ENCODE measurements at places on chromosomes 12 and 14.

DNA sequence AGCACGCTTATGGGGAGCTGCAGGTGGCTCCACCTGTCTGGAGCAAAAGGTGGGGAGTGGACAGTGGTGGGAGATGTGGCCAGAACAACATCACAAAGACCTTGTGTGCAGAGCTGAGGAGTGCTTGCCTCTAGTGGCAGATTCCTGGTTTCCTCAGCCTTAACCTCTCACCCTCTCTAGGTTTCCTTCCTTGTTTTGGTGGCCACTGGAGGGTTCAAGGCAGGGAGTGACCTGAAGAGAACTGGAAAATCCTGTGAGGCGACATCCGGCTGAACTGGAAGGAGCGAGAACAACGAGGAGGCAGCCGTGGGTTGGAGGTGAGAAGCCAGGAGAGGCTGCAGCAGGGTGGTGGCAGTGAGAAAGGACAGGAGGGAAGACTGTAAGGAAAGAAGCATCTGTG is 6.3 kb upstream of the FLVCR2 start:
- no peak for DNase-seq

GRCh38 chr14:23186913-23187654 is 3.6 kb upstream of the SLC7A8 start:
- DNase-seq = no peak

- peak; percentile 26 for DNase-seq
Observed at GRCh38 chr12:110661337-110661972, 27.5 kb downstream of the HVCN1 start.

DNA sequence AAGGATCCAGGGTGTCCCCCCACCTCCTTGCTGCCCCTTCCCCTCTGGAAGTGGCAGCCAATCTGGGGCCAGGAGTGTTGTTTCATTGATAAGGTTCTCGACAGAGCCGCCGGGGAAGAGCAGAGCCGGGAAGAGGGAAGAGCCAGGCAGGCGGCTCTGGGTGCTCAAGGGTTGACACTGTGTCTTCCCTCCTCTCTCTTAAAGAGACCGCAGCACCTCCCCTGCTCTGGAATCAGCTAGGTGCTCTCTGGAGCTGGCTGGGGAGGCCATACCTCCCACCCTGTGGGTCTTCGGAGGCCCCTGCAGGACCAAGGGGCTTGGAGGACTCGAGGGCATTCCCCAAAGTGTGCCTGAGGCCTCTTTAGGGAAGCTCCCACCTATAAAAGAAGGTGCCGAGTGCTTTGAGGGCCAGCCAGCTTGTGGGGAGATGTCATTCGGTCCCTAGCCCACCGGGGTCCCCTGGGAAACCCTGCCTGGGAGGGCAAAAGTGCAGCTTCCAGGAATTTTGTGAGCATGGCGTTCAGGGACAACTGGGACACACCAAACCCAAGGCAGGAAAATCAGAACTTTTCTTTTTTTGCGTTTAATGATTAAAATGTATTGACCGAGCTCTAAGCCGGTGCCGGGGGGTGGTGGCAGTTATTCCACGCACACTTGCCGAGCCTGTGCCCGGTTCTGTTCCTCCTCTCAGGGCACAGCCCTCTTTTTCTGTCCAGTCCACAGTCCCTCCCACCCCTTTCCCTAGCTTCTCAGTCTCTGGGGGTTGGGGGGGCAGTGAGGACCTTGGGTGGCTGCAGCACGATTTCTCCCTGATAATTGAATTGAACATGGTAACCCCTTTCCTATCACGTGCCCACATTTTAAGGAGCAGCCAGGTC is 3.0 kb downstream of the SETD1B start:
- no peak for DNase-seq

DNA sequence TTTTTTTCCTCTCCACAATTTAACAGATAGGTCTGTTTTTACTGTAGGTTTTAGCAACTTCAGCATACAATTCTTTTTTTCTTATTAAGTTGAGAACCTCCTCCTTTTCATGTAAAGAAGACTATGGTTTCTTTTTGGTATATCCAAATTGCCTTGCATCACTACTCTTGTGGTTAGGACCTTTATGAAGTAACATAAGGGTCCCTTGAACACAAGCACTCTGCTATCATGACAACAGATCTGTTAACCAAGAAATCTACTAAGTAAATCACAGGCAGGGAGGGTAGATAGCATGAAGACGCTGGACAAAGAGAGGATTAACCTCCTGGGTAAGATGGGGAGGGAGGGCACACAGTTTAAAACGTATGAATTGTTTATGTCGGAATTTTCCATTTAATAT is 380.6 kb downstream of the CCDC91 start:
- DNase-seq = no peak

DNA sequence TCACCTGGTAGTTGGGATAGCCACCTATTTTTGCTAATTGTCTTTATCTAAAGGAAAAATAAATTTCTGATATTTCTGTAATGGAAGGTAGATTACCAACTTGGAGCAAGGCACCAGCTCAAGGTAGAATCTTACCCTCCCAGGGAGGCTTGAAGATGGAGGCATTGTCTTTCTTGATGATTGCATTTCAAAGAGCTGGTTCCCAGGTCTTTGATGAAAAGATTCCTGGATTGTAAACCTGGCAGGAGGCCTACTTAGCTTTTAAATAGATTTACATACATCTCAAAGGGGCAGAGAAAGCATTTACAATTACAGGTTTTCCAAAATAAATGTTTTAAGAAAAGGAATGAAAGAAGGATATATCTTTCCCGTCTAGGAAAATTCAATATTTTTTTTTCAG is 729.2 kb downstream of the LRFN5 start:
- no peak for DNase-seq

DNA sequence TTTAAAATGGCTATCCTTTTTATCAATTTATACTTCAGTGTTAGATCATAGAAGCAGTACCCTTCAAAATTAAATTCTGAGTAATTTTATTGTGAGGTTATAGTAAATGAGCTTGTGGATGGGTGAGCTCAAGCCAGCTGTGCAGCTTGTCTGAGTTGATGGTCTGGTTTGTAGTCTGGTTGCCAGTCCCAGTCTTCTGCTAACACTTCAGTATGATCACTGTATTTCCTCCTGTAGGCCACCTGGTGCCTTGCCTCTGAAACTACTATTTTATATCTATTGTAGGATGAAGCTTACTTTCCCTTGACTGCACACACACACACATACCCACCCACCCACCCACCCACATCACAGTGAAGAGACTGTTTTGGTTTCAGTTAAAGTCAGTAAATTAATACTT is 496.4 kb downstream of the PCNX1 start:
- peak; percentile 5 for DNase-seq

DNA sequence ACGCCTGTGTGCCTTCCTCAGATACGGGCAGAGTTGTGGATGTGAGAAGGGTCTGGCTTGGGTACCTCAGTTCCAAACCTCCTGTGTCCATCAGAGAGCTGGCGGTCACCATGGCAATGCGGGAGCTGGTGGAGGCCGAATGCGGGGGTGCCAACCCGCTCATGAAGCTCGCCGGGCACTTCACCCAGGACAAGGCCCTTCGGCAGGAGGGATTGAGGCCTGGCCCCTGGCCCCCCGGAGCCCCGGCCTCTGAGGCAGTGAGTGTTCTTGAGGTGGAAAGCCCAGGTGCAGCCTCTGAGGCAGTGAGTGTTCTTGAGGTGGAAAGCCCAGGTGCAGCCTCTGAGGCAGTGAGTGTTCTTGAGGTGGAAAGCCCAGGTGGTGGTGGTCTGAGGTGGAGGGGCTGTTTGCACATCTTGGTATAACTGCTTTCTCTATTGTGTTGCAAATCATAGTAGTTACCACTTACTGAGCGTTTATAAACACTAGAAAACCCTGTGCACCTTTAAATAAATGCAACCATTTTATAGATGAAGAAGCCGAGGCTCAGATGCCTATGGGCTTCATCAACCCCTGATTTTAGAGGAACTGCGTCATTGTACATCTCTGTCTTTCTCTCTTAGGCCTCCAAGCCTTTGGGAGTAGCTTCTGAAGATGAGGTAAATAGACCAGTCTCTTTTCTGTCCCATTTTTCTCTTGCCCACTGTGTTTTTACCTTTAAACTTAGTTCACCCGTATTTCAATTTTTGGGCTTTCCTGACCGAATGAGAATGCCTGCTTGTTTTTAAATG is 976 bp downstream of the PEX5 start:
- DNase-seq = no peak

GRCh38 chr12:113245695-113246477 is 24.6 kb downstream of the TPCN1 start:
- no peak for DNase-seq

GRCh38 chr12:113485330-113485729 is 13.7 kb upstream of the LHX5 start:
- DNase-seq = no peak

- no peak for DNase-seq
Observed at GRCh38 chr12:100675432-100675831, 101.9 kb downstream of the GAS2L3 start.

GRCh38 chr12:108806346-108806745 is 51.0 kb downstream of the SSH1 start:
- DNase-seq = no peak

DNA sequence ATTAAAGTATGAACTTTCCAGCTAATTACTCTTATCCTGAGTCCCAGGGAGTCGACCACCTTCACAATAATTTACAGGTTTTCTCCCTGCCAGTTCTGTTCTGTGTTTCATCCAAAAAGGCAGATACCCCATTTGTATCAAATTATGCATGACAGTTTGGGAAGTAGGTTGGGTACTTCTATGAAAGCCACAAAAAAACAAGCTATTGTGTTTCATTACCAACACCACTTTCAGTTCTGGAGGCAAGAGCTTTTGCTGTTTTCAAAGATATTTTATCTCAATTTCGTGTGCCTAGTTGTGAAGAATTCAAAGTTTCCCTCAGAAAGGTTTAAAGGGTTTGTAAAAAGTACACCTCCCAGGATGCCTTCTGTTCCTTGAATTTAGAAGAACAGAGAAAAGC is 557.4 kb downstream of the FLRT2 start:
- DNase-seq = no peak

GRCh38 chr12:132713123-132713522 is 2.5 kb downstream of the PGAM5 start:
- no peak for DNase-seq

DNA sequence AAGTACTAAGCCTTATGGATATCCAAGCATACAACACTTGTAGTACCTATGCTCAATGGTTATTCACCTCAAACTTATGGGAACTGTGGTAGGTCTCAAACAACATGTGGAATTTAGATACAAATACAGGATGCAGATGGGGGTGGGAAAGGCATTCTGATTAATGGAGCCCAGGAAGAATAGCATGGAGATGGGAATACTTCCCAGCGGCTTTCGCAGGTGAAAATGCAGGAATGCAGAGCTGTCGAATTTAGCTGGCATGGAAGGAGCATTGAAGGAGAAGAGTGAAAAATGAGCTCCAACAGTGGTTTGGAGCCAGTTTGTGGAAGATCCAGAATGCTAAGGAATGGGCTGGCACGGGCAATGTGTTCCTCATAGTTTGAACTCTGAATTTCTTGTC is 89.9 kb downstream of the NKX2-1 start:
- no peak for DNase-seq

GRCh38 chr12:52926596-52927234 is 21.8 kb upstream of the KRT8 start:
- DNase-seq = no peak

DNA sequence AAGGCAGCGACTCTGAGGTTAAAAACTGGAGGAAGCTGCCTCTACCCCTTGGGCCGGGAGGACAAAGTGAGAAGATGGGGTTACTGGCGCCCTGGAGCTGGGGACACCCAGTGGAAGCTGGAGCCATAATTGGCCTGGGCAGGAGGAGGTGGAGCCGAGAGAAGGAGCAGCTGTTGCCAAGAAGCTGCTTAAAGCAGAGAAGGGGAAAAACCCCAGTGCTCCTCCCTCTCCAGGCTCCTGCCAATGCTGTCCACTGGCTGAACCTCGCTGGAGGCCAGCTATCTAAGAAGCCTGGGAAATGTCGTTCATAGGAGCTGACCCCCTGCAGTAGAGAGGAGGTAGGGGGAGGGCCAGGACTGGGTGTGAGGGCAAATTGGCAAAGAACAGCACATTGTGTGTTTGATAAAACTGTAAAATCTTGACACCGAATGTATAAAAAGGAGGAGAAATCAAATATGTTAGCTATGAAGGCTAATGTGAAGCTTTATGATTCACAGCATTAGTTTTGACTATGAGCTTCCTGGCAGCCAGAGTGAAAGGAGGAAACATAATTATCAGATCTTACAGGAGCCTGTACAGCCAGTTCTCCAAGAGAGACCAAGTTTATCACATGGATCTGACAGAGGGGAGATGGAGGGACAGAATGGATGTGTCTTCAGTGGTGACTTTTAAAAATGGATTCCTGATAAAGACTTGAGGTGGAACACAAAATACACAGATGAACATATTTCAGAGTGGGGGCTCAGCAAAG is 9.5 kb downstream of the HHIPL1 start:
- no peak for DNase-seq

DNA sequence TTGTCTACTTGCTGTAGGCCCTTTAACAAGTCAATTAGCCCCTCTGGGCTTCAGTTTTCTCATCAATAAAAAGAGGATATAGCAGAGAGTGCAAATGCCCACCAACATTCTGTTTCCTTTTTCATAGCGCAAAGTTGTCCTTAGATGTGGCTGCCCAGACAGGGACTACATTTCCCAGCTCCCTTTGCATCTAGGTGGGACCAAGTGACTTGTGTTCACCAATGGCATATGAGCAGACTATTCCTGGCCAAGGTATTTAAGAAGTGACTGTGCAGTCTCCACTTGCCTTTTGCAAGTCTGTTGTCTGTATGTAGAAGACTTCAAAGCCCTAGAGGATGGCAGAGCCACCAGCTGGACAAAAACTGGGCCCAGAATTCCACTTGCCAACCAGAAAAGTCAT is 59.7 kb downstream of the DAO start:
- no peak for DNase-seq

DNA sequence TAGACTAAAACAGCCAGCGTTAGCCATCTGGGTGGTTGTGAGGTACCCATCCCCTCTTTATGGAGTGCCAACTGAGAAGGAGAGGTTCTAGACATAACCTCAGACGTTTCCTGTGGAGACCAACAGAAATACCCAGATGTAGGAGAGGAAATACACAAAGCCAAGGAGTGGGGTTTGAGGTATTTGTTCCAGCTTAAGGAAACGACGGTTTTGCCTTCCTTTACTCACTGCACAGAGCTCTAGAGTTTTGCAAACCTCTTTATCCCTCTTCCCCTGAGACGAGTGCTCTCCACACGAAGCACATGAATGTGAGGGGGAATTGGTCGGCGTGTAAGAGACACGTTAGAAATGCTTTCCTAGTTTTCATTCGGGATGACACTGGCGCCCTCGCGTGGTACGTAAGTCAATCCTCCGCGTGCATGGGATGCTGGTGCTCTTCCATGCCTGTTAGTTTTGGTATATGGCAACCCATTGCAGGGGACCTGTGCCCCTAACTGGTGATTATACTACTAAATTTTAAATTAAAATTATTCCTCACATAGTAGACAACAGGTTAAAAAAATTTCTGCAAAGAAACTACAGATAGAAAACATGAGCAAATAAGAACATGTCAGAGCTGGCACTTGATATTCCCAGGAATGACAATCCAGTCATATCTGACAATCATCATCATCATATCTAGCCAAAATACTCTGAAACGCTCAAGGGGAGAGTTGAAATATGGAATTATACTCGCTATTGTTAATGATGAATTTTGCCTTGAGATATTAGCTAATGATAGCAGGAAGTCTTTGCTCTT is 121.7 kb downstream of the PPM1H start:
- no peak for DNase-seq

- DNase-seq = no peak
Observed at GRCh38 chr12:68591734-68592418, 18.8 kb upstream of the RAP1B start.

Measured in stimulated activated CD8-positive, alpha-beta memory T cell treated with anti-CD3 and anti-CD28 coated beads, Interleukin-7, amount 100 ng/mL, for 4 hours (primary cell).